ENCODE measurements at places on chromosomes 6 and 20.

GRCh38 chr20:58981628-58982364, 740 bp downstream of the NELFCD start:
- no peak for DNase-seq

DNA sequence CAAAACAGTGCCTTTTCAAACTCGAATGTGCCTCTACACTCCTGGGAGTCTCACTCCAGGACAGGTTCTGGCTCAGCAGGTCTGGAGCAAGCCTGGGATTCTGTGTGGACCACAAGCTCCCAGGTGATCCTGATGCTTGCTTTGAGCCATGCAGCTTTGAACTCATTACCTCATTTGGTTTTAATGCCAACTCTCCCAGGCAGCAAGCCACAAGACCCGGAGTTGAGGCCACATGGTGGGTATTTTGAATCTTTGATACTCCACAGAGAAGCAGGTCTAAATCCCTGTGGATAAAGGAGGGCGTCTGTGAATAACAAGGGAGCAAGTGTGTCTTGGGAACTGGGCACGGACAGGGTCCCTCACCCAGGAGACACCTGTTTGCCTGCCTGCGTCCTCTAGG, 205.4 kb upstream of the CST7 start:
- DNase-seq = no peak

GRCh38 chr20:57241363-57241991, 25.0 kb downstream of the BMP7 start:
- no peak for DNase-seq

DNA sequence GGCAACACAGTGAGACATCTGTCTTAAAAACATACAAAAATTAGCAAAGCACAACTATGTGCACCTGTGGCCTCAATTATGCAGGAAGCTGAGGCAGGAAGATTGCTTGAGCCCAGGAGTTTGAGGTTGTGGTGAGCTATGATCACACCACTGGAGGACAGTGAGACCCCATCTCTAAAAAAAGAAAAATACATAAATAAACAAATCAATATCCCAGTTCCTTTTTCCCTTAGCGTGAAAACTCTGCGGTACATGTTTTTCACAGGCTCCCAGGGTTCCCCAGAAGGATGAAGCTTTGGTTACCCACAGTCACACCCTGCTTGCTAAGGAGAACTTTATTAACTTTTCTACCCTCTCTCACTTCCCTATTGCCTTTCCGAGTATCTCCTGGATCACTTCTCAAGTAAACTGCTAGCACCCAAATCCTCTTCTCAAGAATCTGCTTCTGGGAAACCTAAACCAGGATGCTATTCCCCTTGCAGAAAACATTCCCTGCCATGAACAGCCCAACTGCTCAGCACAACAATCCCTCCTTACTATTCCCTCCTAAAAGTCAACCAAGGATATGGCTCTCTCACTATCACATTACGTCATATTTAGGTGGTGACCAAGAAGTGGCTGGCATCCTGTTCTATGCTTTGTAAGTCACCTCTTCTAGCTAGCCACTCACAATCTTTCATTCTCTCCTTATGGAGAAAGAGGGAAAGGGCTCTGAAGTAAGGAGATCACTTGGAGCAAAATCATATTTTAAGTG, 122.4 kb downstream of the IPCEF1 start:
- DNase-seq = no peak

DNA sequence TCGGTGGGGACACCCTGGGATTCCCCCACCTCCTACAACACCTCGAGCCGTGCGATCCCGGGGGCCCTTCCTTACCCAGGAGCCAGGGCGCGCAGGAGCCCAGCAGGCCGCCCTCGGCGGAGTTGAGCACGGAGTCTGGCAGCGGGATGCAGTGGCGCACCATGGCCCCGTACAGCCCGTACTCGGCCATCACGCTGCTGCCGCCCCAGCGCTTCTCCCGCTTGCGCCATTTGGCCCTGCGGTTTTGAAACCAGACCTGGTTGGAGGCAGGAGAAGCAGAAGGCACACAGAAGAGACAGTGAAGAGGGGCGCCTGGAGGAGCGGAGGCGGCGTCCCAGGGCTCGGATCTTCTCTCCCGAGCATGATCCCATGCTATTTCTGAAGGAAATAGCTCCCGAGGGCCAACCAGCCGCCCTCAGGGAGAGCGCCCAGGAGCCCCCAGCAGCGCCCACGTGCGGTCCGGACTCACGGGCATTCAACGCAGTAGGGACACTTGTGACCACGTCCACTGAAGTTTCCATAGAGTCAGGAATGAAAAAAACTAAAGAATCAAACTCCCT, 4.3 kb downstream of the VSX1 start:
- no peak for DNase-seq

DNA sequence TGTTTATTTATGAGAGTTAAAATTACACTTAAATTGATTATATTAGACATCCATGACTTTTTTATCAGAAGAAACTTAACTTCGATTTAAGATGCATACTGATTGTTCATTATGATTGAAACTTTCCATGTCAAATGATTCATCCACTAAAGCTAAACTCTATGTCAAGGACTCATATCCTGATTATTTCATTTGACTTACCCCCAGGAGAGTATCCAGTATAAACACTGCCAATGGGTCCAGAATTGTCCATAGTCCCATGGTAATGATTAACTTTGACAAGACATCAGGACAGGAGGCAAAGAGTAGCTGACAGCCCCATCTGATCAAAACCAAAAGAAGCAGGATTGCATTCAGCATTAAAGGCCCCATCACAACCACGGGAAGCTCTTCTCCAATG, 709.9 kb downstream of the TFAP2A start:
- no peak for DNase-seq

DNA sequence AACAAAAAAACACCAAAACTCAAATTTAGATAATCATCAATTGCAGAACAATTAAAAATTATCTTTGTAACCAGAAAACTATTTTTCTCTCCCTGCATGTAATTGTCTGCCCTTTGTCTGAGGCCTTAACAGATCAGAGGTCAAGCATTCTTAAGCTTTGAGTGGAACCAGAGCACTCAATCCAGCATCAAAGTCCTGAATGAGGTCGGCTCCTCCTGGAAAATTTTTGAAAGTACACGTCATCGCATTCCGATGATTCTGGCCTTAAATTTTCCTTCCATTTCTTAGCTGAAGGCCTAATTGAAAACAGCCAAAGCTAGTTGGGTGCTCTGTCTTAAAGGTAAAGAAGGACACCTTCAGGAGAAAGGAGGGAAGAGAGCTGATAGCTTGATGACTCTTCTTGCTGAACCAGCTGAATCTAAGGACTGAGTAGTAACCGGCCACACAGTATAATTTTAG, 510.2 kb upstream of the SULF2 start:
- DNase-seq = no peak

GRCh38 chr6:71460933-71461332, 172.3 kb downstream of the OGFRL1 start:
- no peak for DNase-seq

GRCh38 chr6:123564361-123564760, 72.4 kb downstream of the TRDN start:
- no peak for DNase-seq

DNA sequence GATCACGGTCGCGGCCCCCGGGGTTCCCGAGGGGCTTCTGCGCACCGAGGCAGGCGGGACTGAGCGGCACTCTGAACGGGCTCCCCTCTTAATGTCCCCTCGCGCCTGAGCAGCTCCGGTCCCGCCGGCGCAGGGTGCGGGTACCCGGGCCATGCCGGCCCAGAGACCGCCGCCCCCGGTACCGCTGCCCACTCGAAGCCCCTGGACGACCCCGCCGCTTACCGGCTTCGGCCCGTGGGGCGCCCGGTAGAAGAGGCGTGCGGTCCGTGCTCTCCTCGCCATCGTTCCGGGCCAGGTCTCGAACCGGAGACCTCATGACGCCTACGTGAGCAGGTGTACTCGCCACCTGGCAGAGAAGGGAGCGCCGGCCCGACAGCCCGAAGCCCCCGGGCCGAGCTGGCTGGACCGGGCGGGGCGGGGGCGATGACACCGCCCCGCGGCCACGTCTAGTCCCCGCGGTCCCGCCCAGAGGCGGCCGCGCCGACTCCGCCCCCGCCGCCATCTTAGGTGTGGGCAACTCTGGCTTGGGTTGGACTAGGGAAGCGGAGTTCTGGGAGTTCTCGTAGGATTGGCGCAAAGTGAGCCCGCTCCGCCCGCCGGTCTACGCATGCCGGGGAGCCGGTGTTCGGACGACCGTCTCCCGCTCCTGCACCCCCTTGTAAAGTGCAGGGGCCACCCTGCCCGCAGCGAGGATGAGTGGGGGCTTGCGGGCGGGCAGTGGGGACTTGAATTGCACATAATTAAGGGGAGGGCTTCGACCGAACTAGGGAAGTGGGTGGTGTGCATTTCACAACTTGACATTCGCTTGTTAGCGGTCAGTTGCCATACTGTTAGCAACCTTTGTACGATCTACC, at the start of gene SLC17A5:
Gene SLC17A5 (minus strand): TSS at position 422 of the 854 bp plus-strand sequence. CDS start 106 bp downstream, at position 316.
- DNase-seq = peak; percentile 92

DNA sequence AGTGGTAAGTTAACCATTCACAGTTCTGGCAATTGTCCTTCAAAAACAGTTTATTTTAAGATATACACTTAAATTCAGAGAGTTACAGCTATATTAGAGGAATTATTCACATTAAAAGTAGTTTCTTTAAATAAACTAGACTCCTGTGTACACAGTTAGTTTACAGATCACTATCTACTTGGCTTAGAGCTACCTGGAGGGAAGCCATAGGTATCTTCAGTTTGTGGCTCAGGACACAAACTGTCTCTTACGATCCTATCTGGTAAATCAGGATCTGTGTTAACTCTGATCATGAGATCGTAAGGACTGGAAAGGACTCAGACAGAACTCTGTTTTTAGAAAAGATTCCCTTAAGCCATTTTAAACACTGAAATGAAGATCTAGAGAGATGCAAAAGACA, 160.9 kb downstream of the REV3L start:
- DNase-seq = no peak

DNA sequence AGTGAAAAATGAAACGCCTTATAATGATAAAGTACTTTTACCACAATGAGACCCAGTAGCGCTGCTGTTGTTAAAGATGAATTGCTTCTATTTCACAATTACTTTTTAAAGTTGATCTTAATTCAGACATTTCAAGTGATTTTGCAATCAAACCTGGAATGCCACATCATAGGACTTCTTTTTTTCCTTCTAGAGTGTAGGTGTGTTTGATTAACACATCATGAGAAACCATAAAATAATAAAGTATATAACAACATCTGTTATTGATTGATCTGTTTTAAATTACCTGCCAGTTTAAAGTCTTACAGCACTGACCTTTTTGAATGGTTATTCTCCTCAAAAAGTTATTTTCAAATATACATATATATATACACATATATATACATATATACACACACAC, 38.6 kb downstream of the HEBP2 start:
- no peak for DNase-seq

- no peak for DNase-seq
Measured at GRCh38 chr6:34276881-34277762, 28.3 kb upstream of the SMIM29 start.

DNA sequence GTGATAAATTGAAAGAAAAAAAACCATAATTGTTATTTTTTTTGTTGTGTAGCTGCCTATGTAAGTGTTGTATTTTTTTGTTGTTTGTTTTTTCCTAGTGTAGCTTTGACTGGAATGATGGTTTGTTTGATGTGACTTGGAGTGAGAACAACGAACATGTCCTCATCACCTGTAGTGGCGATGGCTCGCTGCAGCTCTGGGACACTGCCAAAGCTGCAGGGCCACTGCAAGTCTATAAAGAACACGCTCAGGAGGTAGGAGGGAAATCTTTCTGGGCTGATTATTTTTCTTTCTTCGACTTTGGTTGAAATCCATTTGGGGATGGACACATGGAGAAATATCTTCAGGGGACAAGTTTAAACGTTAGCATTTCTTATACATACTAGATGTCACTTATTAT, 3.8 kb downstream of the PEX7 start:
- DNase-seq = no peak

DNA sequence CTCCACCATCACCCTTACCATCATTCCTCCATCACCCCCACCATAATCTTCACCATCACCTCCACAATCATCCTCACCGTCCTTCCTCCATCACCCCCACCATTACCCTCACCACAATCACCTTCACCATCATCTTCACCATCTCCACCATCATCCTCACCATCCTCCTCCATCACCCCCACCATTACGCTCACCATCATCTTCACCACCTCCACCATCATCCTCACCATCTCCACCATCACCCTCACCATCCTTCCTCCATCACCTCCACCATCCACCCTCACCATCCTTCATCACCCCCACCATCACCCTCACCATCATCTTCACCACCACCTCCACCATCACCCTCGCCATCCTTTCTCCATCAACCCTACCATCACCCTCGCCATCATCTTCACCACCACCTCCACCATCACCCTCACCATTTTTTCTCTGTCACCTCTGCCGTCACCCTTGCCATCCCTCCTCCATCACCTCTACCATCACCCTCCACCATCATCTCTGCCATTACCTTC, 33.1 kb upstream of the MPC1 start:
- DNase-seq = no peak

GRCh38 chr6:149544646-149545257, 1.1 kb downstream of the PPIL4 start:
- no peak for DNase-seq

DNA sequence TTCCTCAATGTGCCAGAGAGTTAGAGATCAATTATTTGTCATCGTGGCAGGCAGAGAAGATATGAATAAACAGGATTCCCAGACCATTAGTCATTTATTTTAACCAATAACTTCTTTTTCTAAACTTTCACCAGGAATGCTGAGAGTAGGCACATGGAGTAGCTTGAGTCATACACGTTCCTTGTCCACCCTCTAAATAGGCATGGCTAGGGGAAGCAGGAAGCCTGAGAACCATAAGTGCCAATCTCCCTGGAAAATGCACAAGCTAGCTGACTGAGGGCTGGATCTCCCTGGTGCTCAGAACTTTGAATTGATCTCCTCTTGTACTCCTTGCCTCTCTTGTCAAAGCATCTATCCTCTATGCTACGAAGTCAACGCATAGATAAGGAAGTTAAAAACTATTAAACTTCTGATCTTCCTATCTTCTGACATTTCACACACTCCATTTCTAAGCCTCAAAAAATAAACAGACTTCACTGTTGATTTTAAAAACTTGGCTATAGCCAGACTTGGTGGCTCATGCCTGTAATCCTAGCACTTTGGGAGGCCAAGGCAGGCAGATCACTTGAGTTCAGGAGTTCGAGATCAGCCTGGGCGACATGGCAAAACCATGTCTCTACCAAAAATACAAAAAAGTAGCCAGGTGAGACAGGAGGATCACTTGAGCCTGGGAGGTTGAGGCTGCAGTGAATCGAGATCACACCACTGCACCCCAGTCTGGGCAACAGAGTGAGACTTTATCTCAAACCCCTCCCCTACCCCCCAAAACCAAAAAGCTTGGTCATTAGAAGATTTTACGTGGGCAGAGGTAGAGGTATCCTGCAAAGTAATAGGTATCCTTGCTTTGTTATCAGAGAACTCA, 11.8 kb downstream of the ADTRP start:
- DNase-seq = no peak
